ENCODE measurements at places on chromosomes 4 and X. TPM values are rescaled to one million over a fixed set of nuclear protein-coding genes. Genes with fewer than 3 reads are reported as not detected.

Gene HELT
- not detected for total RNA-seq

GRCh38 chrX:107683124-107683895 is 55.0 kb downstream of the PRPS1 start:
- DNase-seq = no peak

DNA sequence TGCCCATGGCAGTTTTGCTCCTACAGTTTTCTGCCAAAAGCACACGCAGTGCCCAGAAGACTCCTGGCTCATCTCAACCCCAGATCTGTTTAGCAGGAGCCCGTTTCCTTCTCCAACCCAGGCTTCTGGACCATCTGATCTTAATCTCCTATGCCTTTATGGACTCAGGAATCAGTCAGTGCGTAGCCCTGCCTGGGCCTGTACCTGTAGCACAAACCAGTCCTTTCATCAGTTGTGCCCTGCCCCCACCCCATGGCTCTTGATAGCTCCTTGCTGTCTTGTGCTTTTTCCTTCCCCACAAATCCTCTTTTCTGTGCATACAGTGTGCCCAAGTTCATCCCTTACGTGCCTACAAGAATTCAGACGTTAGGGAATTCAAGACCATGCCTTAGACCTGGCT is 1.5 kb downstream of the ZNF718 start:
- no peak for DNase-seq

GRCh38 chr4:40427128-40427527 is 92.0 kb downstream of the CHRNA9 start:
- DNase-seq = no peak

DNA sequence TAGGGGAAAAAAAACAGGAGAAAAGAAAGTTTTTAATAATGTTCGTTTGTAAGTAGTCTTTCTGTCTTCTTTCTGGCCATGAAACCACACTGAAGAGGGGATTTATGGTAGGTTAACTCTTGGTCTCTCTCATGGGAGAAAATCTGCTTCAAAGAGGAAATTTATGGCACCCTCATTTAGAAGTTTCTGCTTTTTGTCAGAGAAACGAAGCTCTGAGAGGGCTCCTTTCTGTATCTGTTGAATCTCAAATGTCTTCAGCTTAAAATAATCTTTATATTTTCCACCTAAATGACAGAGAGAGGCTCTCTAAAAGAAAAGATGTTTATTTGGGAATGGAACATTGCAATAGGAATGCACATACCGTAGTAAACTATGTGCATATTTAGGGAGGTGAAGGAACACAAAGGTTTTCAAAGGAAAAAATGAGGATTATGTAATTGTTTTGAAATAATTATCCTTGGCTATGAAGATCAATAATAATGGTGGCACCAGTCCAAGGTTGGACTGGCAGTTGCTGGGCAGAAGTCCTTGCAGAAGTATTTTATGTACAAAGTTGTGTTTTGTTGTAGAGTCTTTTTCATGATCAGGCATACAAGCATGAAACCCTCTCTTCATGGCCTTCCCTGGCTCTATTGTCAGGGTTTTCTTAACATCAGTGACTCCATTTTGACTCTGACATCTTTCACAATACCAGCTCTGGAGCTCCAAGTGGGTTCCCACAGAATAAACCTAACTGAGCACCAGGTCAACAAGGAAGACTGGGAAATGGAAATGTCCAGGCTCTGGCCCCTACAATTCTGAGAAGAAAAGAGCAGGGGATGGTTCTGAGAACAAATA is 53.0 kb upstream of the HPSE start:
- no peak for DNase-seq

Measured in HT1080 (cell line).